ENCODE measurements at places on chromosomes 6 and 20. TPM values are rescaled to one million over a fixed set of nuclear protein-coding genes. Genes with fewer than 3 reads are reported as not detected.
A peak's percentile ranks its signal among the peaks of the same experiment; 100 is the strongest.

DNA sequence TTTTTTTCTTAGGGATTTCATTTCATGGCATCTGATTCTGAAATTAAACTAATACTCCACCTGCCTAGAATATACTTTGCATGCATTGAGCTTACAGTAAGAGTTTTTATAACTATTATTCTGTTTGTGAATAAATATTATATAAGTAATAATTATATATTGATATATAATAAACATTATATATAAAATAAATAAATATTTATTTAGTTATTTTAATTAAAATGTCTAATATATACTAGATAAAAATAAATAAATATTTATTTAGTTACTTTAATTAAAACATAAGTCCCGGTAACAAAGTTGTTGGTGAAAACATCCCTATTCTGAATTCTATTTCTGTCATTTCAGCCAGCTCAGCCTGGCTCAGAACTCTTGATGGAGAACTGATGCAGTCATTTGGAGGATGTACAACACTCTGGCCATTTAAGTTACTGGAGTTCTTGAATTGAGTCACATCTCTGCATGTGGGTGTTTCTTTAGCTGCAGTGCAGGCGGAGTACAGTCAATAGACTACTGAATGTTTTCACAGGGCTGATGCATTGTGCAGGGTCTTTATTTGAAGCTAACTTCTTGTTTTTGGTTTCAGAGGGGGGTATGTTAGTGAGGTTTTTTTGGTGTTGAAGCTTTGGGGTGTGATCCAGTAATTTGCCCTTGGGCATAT is 508.9 kb upstream of the ADGRB3 start:
- DNase-seq, result no peak

- DNase-seq, result no peak
Observed at GRCh38 chr6:44705596-44705995, 318.1 kb downstream of the CDC5L start.

DNA sequence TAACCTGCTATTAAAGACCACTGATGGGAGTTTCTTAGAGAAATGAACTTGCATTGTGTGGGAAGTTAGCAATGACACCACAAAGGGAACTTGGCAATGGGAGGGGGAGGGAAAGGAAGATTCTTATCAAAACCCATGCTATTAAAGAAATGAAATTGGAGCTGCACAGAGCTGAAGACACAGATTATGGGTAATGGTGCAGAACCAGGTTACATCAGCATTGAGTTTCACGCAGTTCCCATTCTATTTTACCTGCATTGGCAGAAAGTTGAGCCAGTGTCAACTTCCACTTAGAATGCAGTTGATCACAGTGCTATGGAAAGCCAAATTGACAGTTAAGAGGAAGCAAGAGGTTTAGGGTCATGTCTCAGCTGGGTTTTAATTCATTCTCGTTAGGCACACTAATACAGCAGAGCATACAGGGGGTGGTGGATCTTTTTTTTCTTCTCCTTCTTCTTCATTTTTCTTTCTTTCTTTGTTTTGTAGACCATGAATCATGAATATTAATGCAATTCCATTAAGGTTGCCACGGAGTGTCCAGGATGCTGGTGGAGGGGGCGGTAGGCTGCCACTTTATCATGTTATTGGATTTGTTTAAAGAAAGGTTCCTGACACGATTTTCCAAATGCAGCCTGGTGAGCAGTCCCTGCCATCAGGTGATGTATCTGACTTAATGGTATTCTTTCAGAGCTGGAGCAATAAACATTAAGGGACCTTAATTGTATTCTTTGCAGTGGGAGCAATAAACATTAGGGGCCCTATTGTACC is 1092.0 kb upstream of the MAP3K7 start:
- DNase-seq, result no peak

GRCh38 chr6:43035495-43036194 is 14.2 kb downstream of the RRP36 start:
- DNase-seq, result no peak

DNA sequence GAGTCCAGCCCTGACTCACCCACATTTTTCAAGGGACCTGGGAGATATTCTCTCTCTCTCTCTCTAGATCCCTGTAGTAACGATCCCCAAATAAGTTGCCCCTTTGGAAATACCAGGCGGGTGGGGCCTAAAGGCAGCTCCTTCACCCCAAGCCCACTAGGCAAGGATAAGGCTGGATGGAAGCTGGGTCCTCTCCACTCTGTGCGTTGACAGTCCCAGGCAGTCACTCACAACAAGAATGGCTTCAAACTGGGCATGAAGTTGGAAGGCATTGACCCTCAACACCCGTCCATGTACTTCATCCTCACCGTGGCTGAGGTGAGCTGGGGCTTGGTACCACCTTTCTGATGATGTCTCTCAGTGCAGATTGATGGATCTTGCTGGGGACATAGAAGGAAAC is 21.6 kb downstream of the L3MBTL1 start:
- DNase-seq, result no peak

- DNase-seq, result no peak
Observed at GRCh38 chr6:129598244-129599187, 111.5 kb downstream of the ARHGAP18 start.

DNA sequence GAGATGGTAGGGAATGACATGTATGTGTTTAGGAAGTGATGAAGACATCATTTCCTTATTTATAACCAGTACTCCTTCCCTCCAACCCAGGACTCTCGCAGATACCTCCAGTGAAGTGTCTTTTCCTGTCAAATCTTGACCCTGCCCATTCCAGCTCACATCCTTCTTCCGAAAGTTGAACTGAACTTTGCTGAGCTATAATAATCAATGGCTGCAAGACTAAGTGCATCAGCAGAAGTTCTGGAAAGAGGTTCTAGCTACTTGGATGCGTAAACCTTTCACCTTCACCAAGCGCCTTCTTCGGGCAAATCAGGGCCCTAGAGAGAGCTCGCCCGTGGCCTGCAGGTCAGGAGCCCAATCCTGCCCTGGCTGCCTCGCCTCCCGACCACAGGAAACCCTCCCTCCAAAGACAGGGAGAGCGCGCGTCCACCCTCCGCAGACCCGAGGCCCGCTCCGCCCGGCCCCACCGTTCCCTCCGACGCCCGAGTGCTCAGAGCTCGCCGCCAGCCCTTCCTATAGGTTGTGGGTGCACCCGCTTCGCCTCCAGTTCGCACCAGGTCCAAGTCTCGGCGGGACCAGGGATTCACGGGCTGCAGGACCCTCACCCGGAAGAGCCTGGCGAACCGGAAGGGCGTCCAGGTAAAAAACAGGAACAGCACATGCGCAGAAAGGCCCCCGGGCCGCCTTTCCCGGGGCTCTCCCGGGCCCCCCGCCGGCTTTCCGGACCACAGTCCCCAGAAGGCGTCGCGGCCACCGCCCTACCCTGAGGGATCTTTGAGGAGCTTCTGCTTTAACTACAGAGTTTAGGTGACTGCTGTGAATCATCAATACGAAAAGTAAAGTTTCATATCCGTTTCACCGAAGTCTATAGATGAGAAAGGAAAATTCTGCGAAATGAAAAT is at the start of gene ZNF334:
Gene ZNF334 (minus strand): TSS at position 617 of the 902 bp plus-strand sequence. CDS start 1,457 bp downstream, outside the sequence.
- DNase-seq, result peak; percentile 62

DNA sequence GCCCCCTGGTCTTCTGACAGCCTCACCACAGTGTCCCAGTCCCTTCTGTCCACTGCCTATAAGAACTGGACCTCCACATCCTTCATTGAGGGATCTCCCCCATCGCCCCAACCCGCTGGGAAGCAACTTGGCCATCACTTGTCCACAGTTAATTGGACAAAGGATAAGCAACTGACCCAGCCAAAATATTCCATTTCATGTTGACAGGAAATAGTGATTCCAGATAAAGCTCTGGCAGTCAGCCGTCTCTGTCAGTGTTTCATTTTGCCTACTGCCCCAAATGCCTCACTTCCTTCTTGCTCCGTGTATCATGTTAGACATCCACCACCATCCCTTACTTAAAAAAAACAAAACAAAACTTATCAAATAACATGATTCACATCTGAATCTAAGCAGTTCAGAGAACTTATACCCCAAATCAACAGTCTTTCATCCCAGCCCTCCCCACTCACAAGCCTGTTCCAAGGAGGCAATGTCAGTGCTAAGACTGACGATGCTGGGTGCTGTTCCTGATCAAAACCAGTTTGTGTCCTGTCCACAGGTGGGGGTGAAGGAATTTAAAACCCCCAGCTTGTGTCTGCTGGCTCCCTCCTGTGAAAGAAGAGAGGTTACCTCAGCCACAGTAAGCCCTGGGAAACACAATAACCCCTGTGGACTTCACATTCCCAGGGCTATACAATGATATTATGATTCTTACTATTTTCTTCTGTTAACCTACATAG is 162.5 kb downstream of the WDR27 start:
- DNase-seq, result no peak

DNA sequence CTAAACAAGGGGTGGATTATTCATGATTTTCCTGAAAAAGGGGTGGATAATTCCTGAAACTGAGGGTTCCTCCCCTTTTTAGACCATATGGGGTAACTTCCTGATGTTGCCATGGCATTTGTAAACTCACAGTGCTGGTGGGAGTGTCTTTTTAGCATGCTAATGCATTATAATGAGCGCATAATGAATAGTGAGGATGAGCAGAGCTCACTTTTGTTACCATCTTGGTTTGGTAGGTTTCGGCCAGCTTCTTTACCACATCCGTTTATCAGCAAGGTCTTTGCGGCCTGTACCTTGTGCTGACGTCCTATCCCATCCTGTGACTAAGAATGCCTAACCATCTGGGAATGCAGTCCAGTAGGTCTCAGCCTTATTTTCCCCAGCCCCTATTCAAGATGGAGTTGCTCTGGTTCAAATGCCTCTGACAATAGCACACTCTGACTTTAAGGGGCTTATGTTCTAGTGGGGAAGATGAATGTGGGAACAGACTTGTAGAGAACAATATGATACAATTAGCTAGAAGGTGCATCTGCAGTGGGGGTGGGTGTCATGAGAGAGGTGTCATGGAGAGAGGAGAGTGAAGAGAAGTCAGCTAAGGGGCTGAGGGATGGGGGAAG is 4.2 kb upstream of the GPR31 start:
- DNase-seq, result no peak

- DNase-seq, result peak; percentile 59
Observed at GRCh38 chr6:33320315-33321181, 3.0 kb upstream of the ZBTB22 start.

DNA sequence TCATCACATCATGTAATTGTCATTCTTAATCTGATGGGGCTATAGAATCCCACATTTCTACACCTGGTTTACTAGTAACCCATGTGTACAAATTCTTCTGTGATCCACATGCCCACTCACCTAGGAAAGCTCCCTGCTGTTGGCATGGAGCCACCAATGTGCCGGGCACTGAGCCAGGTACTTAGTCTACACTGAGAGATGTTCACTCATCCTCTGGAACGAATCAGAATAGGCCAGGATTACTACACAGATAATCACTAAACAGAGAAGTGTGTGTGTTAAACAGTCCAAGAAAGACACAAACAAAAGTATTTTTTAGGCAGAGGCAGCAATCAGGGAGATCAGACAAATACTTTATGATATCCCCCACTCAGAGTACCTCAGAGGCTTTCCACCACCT is 193.2 kb upstream of the VGLL2 start:
- DNase-seq, result no peak

DNA sequence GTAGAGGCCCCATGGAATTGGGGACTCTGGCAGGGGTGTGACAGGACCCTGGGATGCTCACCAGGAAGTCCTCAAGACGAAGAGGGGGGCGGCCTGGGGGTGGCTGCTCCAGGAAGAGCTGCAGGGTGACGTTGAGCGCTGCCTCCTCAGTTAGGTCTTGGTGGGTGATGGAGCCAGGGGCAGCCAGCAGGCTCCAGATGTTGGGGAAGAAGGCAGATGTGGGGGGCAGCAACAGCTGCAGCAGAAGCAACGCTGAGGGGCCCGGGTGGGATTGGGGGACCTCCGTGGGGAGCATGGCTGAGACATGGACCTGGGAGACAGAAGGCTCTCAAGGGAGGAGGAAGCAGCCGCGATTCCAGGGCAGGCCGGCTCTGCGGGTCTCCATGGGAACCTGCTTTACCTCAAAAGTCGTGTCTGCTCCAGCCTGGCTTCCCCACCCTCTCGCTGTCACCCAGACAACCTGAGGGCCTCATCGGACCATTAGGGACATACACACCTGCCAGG is 591 bp downstream of the VWA7 start:
- no peak for DNase-seq

- no peak for DNase-seq
Observed at GRCh38 chr20:46816097-46816496, 78.5 kb upstream of the EYA2 start.

GRCh38 chr6:37906121-37906520 is 86.6 kb downstream of the ZFAND3 start:
- no peak for DNase-seq

GRCh38 chr6:125867483-125867942 is 76.8 kb downstream of the NCOA7 start:
- DNase-seq, result no peak

GRCh38 chr20:45940469-45940868 is 6.0 kb downstream of the PCIF1 start:
- no peak for DNase-seq

DNA sequence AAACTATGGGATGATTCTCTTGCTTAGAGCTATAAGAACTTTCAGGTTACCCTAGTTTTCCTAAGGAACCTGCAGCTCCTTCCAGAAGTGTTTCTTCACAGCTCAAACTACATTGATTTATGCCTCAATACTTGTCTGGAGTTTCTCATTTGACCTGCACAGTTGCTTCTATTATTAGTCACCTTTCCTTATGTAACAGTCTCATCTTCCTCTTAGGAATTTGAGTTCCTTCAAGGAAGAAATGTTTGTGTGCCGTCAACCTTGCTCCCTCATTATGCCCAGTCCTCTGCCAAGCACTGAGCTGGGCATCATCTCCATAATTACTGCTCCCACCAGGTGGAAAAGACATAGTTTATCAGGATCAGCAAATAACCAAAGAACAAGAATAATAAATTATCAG is 466.4 kb downstream of the PKHD1 start:
- no peak for DNase-seq

DNA sequence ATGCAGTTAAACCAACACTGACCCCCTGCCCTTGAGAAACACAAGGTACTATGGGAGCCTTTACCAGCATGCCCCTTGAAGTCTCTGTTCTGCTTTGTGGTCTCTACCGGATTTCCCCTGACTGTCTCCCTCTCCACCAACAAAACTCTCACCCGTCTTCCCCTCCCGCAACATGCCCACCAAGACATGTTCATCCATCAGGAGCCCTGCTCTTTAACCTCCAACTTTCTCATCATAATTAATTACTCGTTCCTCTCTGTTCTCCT is 1.1 kb downstream of the ZNF165 start:
- no peak for DNase-seq

The MEP1A gene
- total RNA-seq, result 15.6 TPM

The SLC26A8 gene
- not detected for total RNA-seq

The HMGA1 gene
- total RNA-seq, result 43.4 TPM

The CLPSL2 gene
- not detected for total RNA-seq

The OR2H1 gene
- total RNA-seq, result not detected

The TREM2 gene
- total RNA-seq, result not detected

The STX11 gene
- total RNA-seq, result not detected

The ANGPT4 gene
- not detected for total RNA-seq

The AVP gene
- not detected for total RNA-seq

The GCM1 gene
- total RNA-seq, result not detected

The BTN1A1 gene
- not detected for total RNA-seq

The RIPPLY2 gene
- not detected for total RNA-seq

The C6orf132 gene
- 27.4 TPM for total RNA-seq

The PET117 gene
- total RNA-seq, result 23.5 TPM

Data from stomach (tissue), 19 donors.